ENCODE measurements at places on chromosomes 13 and 19.

DNA sequence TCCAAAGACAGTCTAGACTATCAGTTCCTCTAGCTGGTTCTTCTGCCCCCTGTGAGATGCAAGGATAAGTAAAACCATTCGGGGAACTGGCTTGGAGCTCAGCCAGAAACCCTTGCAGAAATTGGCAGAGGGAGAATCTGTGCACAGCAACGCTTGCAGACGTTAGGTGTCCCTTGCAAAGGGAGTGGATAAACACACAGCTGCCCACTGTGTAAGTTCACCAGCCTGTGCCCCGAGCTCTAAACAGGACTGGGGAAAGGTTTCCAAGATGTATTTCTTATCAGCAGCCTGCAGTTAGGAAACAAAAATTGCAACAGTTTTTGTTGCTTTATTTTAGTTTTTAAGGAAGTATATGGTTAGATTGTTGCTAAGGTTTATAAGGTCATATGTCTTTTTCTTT lies 19.0 kb upstream of the ADGRE1 start:
- no peak for DNase-seq

- DNase-seq = no peak
These were observed 31.3 kb downstream of the SERPINE3 start for GRCh38 chr13:51370811-51371210.

DNA sequence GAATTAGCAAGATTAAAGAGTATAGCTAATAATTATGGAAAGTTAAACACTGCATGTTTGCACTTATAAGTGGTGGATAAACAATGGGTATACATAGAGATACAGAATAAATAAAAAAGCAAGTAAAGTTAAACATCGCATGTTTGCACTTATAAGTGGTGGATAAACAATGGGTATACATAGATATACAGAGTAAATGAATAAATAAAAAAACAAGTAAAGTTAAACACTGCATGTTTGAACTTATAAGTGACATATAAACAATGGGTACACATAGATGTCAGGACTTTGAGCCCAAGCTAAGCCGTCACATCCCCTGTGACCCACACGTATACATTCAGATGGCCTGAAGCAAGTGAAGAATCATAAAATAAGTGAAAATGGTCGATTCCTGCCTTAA lies 1533.3 kb upstream of the SPRY2 start:
- DNase-seq = no peak

DNA sequence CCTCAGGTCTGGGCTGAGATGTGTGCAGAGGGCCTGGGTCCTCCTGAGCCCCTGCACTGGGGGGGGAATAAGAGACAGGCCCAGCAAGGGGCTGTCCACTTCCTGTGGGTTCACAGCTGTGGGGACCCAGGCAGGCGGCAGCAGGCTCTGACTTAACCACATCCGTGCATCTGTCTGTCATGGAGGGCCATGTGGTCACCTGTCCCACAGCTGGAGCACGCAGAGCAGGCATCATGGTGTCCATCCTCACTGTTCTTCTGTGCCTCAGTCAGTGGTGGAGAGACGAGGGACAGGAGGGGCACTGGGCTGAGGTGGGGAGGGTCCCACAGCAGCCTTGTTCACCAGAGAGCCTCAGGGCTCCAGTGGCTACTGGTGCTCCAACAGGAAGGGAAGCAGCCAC lies 16.3 kb upstream of the KIR3DL3 start:
- no peak for DNase-seq

- no peak for DNase-seq
These were observed at the start of gene FCHO1 for GRCh38 chr19:17751103-17751911. FCHO1 (plus strand) TSS chr19:17751477; CDS start chr19:17755165, 3,688 bp downstream.

DNA sequence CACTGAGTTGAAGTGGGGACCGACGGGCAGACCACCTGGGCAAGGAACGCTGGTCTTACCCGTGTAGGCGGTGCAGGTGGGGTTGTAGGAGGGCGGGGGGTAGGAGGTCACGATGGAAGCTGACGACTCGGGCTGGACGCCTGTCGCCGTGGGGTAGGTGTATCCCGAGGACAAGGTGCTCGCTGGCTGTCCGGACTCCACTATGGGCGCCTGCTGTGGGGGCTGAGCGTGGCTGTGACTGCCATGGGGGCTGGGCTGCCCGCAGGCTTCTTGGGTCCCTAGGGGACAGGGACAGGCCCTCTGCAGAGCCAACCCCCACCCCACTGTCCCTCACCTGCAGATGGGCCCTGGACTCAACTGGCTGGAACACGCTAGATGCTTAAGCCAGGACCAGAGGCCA lies 37.2 kb downstream of the ZFR2 start:
- no peak for DNase-seq

GRCh38 chr19:38686530-38686888 lies 39.1 kb downstream of the ACTN4 start:
- DNase-seq = no peak

- DNase-seq = peak; percentile 96
These were observed 18.2 kb upstream of the PTBP1 start for GRCh38 chr19:778910-779653.

- DNase-seq = no peak
These were observed 1175.8 kb upstream of the MIR17HG start for GRCh38 chr13:90171649-90172048.

- no peak for DNase-seq
These were observed 340.8 kb downstream of the KLF12 start for GRCh38 chr13:73793361-73793760.

GRCh38 chr19:48469934-48470680 lies 938 bp downstream of the CYTH2 start:
- DNase-seq = no peak

GRCh38 chr13:78598116-78598781 lies 5.1 kb downstream of the POU4F1 start:
- DNase-seq = no peak

DNA sequence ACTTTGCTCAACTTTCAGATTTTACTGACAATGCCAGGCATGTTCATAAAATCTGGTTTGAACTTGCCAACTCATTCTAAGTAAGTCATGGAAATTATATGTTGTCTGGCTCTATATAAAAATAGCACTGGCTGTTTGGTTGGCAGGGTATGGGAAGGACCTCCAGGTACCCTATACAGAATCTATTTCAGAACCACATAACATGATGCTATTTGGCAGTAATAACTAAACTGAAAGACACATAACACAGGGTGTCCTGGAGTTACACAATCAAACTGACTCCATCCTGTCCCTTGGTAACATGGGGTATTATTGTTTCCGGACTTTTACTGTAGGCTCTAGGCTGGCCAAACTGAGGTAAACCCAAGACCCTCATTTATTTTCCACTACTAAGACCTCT lies 248.8 kb downstream of the RGCC start:
- no peak for DNase-seq

DNA sequence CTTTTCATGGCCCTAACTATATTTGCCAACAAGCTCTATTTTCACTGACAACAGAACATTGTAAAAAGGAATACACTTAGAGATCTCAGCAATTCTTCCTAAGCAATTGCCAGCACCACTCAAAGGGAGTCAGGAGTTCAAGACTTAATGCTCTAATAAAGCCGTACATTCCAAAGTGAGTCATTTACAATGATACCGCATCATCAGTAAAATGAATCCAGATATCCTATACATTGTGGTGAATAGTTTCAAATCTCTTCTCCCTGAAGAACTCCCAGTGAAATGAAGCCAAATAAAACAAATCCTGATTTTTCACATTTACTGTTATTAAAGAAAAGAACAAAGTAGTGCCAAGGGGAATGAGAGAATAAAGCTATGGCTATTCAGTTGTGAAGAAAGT lies 2898.7 kb upstream of the PCDH20 start:
- peak; percentile 21 for DNase-seq

DNA sequence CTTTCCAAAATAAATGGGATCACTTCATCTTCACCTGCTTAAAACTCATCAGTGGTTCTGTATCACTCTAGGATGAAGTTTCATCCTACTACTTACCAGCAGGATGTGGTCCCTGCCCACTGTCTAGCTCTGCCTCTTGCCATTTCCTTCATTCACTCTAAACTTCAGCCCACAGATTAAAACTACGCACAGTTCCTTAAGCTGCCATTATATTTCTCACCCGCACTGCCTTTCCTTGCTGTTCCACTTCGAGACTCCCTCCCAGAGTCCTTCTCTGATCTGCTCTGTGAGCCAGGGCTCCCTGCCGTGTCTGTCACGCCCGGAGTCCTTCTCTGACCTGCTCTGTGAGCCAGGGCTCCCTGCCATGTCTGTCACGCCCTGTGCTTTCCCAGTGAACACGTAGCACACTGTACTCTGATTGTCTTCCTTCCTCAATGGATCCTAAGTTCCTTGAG lies 52.0 kb upstream of the NPAS1 start:
- no peak for DNase-seq

GRCh38 chr13:89951341-89951740 lies 1396.1 kb upstream of the MIR17HG start:
- DNase-seq = no peak

GRCh38 chr19:54252243-54252642 lies 4.8 kb downstream of the LILRB5 start:
- no peak for DNase-seq

- no peak for DNase-seq
These were observed 232.4 kb upstream of the SGCG start for GRCh38 chr13:22948421-22948820.

GRCh38 chr19:50324331-50324730 lies 4.8 kb downstream of the KCNC3 start:
- no peak for DNase-seq

- no peak for DNase-seq
These were observed 46.8 kb upstream of the FARP1 start for GRCh38 chr13:98096059-98096458.

DNA sequence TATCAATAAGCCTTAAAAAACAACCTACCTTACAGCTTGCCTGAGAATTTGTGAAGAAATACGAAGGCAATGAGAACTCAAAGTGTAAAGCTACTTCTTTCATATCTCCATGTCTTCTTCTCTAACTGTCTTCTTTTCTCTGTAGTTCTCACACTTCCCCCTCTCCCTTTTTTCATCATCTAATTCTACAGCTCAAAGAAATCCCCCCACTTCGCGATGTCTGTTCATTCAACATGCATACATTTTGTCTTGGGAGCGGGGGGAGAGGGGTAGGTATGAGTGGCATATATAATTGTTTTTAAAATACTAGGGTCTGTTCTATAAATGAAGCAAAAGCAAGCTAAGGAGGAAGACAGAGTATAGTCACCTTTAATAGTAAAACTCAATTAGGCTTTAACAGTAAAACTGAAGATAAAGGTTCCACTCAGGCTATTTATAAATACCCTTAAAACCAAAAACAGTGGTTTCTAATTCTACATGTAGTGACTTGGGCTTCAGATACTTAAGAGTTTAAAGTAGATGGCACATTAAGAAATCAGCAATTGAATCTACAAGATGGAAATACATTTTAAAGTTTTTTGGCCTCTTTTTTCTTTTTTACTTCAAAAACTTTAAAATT lies 106.9 kb downstream of the KLF12 start:
- DNase-seq = no peak

DNA sequence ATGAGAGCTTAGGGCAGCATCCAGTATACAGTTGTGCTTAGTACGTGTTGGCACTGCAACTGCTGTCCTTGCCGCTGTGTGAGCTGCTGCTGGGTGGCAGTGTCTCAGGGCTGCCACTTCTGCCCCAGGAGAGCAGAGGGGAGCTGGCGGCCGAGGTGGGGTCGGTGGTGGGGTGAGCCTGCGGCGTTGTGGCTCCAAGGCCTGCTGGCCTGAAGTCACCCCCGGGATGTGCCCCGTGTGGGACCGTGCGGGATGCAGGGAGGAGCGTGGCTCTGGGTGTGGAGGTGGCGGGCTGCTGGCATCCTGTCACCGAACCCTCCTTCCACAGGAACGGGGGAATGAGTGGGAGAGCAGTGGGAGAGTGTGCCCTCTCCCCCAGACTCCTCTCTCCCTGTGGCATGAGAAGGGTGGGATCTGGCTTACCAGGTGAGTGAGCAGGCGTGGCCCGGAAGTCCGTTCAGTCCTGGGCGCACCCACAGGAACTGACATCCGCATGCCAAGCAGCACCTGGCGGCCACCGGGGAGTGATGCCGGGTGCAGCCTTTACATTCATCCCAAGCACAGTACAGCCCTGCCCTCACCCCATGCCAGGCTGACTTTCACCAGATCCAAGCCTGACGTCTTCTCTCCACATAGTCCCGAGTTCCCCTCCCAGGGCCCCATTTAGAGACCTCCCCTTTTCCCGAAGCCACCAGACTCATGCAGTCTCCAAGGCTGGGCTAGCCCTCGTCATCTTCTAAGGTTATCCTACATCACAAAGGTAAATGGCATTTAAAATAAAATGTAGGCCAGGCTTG lies 26.6 kb downstream of the MCF2L start:
- no peak for DNase-seq

DNA sequence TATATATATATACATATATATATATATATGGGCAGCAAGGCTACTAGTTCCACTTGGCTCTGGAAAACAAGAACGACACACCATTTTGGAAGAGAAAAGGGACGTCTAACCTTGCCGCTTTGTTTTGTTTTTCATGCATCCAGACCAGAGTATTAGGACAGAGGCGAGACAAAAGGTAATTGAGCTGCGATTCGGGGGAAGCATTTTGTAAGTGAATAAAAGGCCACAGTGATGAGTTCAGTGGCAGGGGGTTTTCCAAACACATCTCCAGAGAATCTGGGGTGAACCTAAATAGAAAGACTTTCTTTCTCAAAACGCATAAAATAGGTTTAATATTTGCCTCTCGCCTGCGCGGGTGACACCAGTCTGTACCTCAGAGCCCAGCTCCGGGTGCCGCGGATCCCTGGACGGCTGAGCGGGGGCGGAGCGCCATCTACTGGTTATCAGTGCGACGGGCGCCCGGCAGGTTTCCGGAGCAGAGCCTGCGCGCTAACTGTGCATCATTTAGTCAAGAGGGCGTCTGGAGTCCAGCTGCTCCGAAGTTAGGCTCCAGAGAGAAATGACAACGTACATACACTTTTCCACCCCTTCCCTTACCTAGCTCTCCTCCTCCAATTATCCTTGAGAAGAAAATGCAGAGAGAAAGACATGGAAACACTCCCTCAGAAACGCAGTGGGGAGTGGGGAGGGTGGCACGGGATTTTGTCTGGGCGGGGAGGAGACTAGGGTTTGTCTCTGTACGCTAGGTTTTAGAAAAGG lies 262.3 kb downstream of the TBC1D4 start:
- DNase-seq = peak; percentile 66

GRCh38 chr13:94557684-94558235 lies 38.2 kb downstream of the TGDS start:
- no peak for DNase-seq
